Pancreas (tissue), 10 donors: ENCODE measurements at places on chromosomes 7 and 10. TPM values are rescaled to one million over a fixed set of nuclear protein-coding genes. Genes with fewer than 3 reads are reported as not detected.

The STAMBPL1 gene
- total RNA-seq, result 2.4 TPM

The GPR141 gene
- total RNA-seq, result 0.46 TPM

The NDUFB8 gene
- 57.3 TPM for total RNA-seq

DNA sequence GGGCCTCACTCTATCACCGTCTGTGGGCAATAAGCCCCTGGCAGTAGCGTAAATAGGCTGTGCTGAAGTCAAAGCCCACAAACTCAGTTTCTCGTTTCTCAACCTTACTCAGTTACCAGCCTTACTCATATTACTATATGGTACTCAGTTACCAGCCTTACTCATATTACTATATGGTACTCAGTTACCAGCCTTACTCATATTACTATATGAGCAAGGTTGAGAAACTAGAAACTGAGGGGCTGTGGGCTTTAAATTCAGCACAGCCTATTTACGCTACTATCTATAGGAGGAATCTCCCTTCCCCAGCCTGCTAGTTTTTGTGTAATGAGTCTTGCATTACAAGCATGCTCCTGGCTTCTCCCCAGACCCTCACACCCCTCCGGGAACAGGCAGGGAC lies 35.4 kb downstream of the CCDC3 start:
- no peak overlapping the region for H3K27ac ChIP-seq
- H3K4me1 ChIP-seq, result no peaks in the 10 kb centered on the region
- H3K27me3 ChIP-seq, result no peaks in the 10 kb centered on the region

DNA sequence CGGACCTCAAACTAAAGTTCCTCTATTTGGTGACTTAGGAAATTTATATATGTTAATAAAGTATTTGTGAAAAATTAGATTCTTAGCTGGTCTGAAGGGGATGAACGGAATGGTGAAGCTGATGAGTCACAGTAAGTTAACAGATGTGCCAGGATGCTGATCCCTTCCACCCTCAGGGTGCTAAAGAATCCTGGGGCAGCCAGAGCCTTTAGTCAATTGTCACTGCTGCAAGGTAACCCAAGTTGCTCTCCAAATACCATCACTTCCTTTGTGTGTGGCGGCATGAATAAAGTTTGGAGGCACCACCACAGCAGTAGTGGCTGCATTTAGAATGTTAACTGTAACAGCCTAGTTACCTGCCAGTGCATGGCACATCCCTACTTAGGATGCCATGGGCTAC lies 222.6 kb upstream of the PPP1R3A start:
- H3K27ac ChIP-seq, result no peak overlapping the region
- no peaks in the 10 kb centered on the region for H3K4me1 ChIP-seq
- H3K36me3 ChIP-seq, result no peaks in the 10 kb centered on the region

GRCh38 chr10:7794251-7795026 lies 6.5 kb downstream of the ATP5F1C start:
- H3K36me3 ChIP-seq, result peaks cover 22% of the 10 kb centered on the region
- H3K4me3 ChIP-seq, result no peak overlapping the region
- peak overlapping the region; percentile 84 for H3K27ac ChIP-seq
- peaks cover 56% of the 10 kb centered on the region for H3K4me1 ChIP-seq
- no peak for DNase-seq

GRCh38 chr7:135842446-135843179 lies 94.0 kb upstream of the FAM180A start:
- H3K36me3 ChIP-seq, result no peaks in the 10 kb centered on the region
- H3K27me3 ChIP-seq, result no peaks in the 10 kb centered on the region
- DNase-seq, result no peak
- no peak overlapping the region for H3K4me3 ChIP-seq

- H3K36me3 ChIP-seq, result no peaks in the 10 kb centered on the region
- no peak overlapping the region for H3K4me3 ChIP-seq
- no peak for DNase-seq
- no peaks in the 10 kb centered on the region for H3K27me3 ChIP-seq
- H3K4me1 ChIP-seq, result peaks cover 5% of the 10 kb centered on the region
These were observed 730.4 kb downstream of the PHTF2 start for GRCh38 chr7:78528964-78529363.

DNA sequence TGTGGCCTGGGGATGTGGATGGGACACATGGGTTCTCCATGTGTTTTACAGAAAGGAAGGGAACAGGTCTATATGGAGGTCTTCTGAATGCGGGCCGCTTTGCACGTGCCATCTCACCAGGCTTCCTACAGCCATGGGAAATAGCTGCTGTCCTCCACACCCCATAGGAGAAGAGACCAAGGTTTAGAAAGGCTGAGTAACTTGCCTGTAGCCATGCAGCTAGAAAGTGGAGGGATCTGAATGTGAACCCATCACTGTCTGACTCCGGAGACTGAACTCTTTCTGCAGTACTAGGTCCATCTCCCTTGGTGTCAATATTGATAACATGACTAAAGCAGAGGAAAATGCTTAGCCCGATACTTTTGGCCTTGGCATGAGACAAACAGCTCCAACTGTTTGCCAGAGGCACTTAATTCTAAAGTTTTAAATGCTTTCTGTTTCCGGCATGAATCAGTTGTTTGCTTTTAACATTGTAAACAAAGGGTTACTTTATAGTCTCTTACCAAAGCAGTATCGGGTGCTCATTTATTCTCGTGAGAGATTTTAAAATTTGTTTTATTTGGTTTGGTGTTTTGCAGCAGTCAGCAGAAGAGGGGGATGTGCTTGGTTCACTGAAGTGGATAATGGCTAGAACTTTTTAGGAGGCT lies 64.8 kb upstream of the LOXL4 start:
- H3K4me3 ChIP-seq, result no peak overlapping the region
- no peak overlapping the region for H3K27ac ChIP-seq
- no peaks in the 10 kb centered on the region for H3K4me1 ChIP-seq

DNA sequence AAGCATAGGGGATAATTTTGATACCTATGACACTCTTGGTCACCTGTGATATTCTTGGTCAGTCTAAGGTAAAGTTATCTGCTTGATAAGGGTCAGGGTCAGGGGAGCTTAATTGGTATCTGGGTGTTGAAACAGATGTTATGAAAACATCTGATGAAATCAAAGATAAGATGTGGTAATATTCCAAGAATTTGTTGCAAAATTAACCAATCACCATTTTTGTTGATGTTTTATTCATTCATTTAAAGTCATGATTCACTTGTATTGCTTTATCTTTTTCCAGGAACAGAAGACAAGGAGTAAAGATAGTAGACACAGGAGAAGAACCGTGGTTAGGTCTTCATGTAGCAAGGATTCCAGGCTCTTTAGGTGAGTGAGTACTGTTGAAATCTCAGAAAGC lies 103.1 kb downstream of the SEMA3C start:
- DNase-seq, result no peak
- no peaks in the 10 kb centered on the region for H3K36me3 ChIP-seq
- H3K27me3 ChIP-seq, result no peaks in the 10 kb centered on the region
- no peak overlapping the region for H3K27ac ChIP-seq
- H3K4me1 ChIP-seq, result peaks cover 9% of the 10 kb centered on the region

- H3K4me1 ChIP-seq, result no peaks in the 10 kb centered on the region
- DNase-seq, result no peak
- H3K36me3 ChIP-seq, result no peaks in the 10 kb centered on the region
- H3K27me3 ChIP-seq, result no peaks in the 10 kb centered on the region
These were observed 180.0 kb downstream of the LRMDA start for GRCh38 chr10:75611172-75611992.

DNA sequence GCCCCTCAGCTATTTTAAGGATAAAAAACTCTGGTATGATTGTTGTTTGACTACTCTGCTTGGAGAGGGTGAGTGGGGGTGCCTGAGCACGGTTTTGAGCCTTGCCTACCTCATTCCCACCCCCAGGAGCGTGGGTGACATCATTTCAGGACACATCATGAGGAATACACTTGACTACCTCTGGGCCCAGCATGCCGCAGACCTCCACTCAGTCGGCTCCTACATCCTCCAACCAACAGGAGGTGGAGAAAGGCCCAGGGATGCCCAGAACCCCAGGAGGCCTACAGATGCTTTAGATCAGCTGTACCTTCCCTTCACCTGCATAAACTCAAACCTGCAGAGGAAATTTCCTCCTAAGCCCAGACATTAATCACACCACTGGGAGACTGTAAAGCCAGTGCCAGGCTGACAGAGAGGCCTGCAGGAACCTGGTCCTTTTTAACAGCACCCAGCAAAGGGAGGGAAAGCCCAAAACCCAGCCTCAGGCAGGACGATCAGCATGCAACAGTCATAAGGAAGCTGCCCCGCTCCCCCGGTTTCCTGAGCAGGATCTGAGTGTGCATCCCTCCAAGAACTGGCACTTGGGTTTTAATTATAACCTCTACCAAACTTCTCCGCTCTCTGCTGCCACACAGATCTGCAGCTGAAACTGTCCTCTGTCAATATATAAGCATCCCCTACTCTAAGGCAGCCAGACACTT lies 61.7 kb upstream of the ZNRF2 start:
- H3K27me3 ChIP-seq, result no peaks in the 10 kb centered on the region
- no peak for DNase-seq
- no peak overlapping the region for H3K27ac ChIP-seq
- H3K4me1 ChIP-seq, result peaks cover 17% of the 10 kb centered on the region

GRCh38 chr10:51530541-51530940 lies 168.9 kb downstream of the CSTF2T start:
- no peaks in the 10 kb centered on the region for H3K36me3 ChIP-seq
- H3K27me3 ChIP-seq, result no peaks in the 10 kb centered on the region

DNA sequence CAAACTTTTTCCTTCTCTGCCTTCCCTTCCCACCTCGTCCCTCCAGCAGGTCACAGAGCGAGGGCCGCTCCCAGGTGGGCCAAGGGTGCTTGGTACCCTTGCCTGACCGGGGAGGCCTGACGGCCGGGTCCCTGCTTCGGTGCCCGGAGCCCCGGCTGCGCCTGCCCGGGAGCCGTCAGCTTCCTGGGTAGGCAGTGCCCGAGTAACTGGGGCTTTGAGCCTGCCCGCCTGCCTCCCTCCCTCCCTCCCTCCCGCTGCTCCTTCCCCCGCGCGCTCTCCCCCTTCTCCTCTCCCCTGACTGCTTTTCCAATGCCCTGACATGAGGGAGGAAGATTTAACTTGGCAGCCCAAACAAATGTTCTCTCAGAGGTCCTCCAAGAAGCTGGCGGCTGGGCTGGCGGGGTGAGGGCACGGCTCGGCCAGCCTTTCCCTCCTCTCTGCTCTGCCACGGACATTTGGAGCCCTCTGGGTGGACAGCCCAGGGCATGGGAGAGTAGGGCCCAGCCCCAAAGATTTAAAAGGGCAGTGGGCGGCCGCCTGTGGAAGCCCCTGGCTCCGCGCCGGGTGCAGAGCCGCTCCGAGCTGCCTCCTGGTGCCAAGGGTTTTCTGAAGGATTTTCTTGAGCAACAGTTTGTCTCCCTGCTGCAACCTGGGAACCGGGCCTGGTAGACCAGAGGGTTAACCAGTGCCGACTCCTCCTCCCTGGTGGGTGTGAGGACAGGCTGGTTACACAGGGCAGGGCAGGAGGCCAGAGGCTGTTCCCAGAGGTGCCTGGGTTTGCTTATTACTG lies 2.0 kb downstream of the ZMIZ1 start:
- H3K27me3 ChIP-seq, result no peaks in the 10 kb centered on the region
- no peaks in the 10 kb centered on the region for H3K36me3 ChIP-seq
- H3K4me3 ChIP-seq, result peak overlapping the region; percentile 79
- DNase-seq, result peak; percentile 96

DNA sequence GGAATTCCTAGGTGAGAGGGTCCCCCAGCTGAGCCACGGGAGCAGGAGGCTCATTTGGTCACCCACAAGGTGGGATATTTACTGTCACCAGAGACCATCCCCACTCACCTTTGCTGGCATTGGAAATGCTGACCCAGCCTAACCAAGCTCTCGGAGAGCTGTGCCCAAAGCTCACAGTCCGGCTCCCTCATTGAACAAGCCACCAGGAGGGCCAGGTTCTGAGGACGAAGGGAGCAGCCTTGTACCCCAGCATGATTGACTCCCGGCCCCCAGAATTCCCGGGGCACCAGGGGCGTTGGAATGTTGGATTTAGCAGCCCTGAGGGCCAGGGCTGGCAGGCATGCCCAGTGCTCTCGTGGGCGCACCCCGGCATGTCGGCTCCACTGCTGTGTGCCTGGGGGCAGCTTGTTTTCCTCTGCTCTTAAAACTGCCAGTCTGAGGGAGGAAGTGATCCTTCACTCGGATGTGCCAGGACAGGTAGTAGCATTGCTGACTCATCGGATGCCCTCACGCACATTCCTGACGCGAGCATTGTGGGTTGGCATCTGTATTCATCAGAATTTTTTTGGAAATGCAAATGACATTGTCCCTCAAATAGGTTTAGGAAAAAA lies 23.3 kb downstream of the CLIP2 start:
- DNase-seq, result no peak
- H3K27me3 ChIP-seq, result no peaks in the 10 kb centered on the region
- no peak overlapping the region for H3K4me3 ChIP-seq

DNA sequence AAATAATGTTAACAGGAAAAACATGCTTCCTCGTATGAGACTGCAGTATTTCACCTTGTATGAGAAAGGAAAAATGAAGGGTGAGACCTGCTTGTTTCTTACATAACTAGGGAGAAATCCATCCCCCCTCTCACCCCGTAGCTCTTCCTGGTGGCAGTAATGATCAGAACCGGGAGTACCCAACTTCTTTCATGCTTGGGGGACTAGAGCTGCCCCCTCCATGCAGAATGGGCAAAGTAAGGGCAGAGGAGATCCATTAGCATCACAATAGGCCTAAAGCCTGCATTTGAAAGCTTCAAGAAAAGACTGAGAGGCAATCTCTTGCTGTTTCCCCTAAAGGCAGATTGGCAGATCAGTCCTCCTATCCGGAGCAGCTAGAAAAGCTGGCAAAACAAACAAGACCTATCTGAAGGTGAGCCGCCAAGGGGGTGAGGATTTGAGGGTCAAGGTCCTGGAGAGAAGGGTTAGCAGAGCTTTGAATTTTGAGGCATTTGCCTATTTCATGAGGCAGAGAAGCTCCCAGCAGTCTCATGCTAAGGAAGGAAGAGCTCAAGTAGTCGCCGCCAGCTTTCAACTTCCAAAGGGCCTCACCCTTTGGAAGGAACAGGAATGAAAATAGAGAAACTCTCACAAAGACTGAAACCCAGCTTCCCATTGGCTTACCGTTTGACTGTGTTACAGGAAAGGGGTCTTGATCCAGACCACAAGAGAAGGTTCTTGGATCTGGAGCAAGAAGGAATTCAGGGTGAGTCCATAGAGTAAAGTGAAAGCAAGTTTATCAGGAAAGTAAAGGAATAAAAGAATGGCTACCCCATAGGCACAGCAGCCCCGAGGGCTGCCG lies 36.2 kb downstream of the BAG3 start:
- H3K27ac ChIP-seq, result no peak overlapping the region
- H3K27me3 ChIP-seq, result no peaks in the 10 kb centered on the region
- H3K4me1 ChIP-seq, result no peaks in the 10 kb centered on the region
- DNase-seq, result no peak
- H3K4me3 ChIP-seq, result no peak overlapping the region

GRCh38 chr7:106398786-106399185 lies 114.0 kb upstream of the NAMPT start:
- H3K27ac ChIP-seq, result no peak overlapping the region
- H3K36me3 ChIP-seq, result no peaks in the 10 kb centered on the region
- no peaks in the 10 kb centered on the region for H3K27me3 ChIP-seq
- H3K4me1 ChIP-seq, result no peaks in the 10 kb centered on the region
- H3K4me3 ChIP-seq, result no peak overlapping the region
